ENCODE measurements at places on chromosomes 5 and 9.

DNA sequence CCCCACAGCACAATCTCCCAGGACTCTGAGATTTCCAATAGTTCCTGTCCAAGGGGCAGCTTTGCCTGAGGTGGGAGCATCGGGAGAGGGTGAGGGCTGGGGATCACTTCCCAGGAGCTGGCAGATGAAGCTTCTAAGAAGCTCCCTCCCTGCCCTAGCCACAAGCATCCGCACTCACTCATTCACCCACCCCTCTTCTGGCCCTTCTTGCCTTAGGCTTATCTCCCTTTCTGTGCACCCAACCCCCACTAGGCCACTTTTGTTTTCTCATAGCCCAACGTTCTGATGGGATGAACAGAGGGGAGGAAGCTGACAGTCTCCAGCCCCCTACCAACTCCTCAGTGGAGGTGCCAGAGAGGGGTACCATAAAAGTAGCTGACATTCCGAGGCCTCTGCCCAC is 3.7 kb upstream of the PCDH1 start:
- DNase-seq: no peak

- DNase-seq: no peak
Observed at GRCh38 chr5:111762895-111763294, 5.9 kb upstream of the NREP start.

DNA sequence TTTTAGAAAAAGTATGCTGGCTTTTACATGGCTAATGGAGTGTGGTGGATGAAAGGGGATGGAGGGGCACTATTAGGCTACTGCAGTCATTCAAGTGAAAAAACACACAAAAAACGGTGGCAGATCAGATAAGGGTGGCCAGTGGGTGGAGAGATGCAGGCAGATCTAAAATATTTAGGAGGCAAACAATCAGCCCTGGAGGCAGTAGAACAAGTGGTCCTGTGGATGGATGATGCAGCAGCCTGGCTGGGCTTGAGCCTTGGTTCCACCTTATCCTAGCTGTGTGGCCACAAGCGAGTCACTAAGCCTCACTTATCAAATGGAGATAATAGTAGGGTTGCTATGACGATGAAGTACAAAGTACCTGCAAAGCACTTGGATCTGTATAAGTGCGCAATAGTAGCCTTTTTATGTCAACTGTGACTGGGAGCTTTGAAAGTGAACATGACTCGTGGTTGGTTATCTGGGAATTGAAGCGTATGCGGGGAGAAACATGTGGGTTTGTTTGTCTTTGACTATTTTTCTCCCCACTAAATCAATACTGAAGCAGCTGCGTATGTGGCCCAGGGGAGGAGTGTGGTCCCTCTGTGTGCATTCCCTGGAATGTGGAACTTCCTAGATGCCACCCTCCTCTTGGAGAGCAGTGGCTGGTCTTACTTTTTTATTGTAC is 20.2 kb downstream of the NSG2 start:
- no peak for DNase-seq

DNA sequence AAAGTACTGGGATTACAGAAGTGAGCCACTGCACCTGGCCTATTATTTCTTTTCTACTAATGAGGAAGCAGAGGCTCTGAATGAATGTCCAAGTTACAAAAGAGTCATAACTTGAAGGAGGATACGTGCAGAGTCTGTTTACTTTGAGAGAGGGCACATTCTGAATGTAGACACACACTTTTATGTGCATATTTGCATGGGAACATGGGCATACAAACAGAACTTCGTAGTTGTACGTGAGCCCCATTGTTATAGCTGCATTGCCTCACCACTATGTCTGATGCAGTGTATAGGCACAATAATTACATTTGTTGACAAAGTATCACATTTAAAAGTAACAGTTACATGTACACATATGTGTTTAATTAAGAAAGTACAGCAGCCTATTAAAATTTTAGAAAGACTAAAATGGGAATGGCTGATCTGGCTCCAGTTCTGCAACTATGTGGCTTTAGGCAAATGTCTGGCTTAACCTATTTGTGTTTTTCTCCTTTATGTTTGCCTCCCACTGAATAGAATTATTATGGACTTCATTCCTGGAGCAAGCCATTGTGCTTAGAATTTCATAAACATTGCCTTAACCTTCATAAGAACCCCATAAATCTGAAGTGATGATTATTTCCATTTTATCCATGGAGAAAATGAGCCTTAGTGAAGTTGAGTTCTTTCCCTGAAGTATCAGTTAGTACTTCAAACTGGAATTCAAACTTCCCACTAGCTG is 3.0 kb upstream of the DPYSL3 start:
- DNase-seq: no peak

- no peak for DNase-seq
Observed at GRCh38 chr5:45281081-45281480, 415.1 kb downstream of the HCN1 start.

DNA sequence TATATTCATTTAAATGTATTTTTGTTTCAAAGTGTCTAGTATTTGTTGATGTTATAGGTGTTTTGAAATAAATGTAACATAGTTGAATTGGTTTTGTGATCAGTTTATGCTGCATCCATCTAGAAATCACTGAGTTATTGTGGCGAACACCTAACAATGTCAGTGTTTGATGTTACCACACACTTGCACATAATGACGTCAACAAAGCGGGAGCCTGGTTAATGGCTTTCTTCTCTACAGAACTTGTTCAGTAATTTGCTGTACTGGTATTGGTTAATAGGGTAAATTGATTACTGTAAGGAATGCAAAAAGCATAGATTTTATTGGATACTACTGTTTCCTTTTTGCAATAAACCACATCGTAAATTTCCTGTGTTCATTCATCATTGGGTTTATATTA is 133.0 kb downstream of the ATG10 start:
- DNase-seq: no peak

- DNase-seq: peak; percentile 49
Observed at GRCh38 chr9:37528652-37529471, 43.1 kb downstream of the POLR1E start.

GRCh38 chr9:95924987-95925386 is 49.5 kb downstream of the ERCC6L2 start:
- no peak for DNase-seq

DNA sequence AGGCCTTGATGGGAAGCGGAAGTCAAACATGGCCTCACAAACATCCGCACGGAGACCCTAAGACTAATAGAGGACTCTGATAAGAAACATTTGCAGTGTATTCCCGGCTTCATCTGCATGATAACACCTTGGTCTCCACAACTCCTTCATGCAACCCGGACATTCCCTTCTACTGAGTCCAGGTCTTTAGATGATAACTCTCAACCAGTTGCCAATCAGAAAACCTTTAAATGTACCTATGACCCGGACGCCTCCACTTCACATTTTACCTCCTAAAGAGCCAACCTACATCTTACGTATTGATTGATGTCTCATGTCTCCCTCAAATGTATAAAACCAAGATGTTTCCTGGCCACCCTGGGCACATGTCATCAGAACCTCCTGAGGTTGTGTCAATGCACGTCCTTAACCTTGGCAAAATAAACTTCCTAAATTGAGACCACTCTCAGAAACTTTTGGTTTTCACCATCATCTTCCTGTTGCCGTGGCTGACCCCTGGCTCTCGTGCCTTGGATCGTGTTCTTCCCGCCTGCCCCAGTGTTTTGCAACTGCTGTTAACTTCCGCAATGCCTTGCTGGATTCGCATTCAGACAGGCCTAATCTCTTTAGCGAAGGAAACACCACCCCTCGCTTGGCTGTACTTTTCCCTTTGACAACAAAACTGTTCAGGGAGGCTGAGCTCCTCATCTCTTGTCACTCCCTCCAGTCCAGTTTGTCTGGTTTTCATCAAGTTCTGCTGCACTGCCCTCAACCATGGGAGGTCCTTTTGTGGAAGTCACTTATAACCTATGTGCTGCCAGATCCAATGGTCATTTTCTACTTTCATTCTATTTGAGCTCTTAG is 1.1 kb upstream of the DAP start:
- no peak for DNase-seq

DNA sequence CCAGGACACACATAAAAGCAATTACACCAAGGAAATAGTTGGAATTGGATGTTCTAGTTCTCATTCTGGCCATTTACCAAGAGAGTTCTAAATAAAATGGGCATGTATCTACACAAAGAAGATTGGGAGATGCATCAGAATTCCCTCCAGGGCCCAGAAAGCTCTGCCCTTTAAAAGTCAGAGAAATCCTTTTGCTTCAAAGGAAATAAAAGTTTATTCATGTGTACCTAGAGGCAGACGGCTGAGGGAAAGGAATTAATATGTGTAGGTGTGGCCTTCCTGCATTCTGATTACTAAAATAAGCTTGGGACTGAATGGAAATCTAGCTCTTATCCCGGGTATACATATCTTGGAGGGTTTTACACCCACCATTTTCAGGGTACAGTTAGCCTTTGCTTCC is 719.4 kb downstream of the SEMA5A start:
- no peak for DNase-seq

GRCh38 chr9:128149001-128149701 is at the start of gene LCN2:
Gene LCN2 (plus strand): TSS chr9:128149453. CDS start chr9:128149526, 73 bp downstream.
- DNase-seq: no peak

GRCh38 chr9:114409103-114409780 is 21.5 kb upstream of the AKNA start:
- DNase-seq: no peak

GRCh38 chr5:1834721-1835429 is 33.7 kb downstream of the NDUFS6 start:
- DNase-seq: no peak

Measured in stimulated activated CD8-positive, alpha-beta memory T cell treated with anti-CD3 and anti-CD28 coated beads, Interleukin-2, amount 100 ng/mL, for 1 hour (primary cell).